Aorta (tissue), 5 donors: ENCODE measurements at places on chromosomes 3 and 15. TPM values are rescaled to one million over a fixed set of nuclear protein-coding genes. Genes with fewer than 3 reads are reported as not detected.

- peak; percentile 67 for DNase-seq
Measured at GRCh38 chr15:74835312-74835823, 7.6 kb downstream of the ULK3 start.

DNA sequence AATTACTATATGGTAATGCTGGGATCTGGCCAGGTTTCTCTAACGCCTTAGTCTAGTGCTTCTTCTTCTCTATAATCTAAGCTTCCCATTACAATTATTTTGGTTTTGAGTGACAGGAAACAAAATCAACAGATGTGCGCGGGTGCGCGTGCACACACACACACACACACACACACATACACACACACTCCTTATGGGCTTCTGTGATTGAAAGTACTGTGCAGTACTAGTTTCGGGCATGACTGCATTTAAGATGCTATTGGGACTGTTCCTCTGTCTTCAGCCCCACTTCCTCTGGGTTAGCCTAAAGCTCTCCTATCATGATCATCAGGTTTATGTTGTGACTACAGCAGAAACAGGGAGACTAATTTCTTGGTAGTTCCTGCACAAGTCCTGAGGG, 32.2 kb downstream of the EPHB1 start:
- DNase-seq: no peak

GRCh38 chr15:88580532-88580931, 34.1 kb upstream of the DET1 start:
- DNase-seq: no peak

DNA sequence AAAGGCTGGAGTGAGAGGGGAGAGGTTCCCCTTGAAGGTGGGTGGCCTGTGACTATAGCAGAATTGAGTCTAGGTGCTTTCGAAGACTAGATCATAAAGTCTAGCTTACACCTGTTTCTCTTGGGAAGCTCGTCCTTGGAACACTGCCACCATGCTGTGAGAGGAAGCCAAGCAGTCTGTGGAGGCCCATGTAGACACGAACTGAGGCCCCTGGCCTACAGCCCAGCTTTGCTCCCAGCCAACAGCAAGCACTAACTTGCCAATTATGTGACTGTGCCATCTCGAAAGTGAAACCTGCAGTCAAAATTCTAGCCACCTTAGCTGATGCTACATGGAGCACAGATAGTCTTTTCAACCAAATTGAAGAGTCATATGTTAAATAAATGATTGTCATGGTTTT, 190.5 kb upstream of the NECTIN3 start:
- peak; percentile 46 for DNase-seq

DNA sequence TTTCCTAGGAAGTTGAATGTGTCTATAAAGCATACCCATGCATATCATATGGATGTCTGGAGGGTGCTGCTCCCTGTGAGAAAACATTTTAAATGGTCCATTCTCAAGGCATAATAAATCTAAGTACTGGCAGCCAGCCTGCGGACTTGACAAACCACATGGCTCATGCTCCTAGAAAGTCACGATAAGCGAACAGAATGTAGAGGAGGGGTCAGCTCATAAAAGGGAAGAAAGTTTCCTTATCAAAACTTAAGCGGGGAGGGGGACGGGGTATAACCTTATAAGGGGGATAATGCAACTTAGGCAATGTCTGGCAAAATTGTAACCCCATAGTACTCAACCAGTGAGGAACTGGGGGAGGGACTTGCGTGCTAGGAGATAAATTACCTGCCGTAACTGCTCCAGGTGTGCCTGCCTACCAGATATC, 159.8 kb upstream of the LMCD1 start:
- no peak for DNase-seq

- no peak for DNase-seq
Measured at GRCh38 chr3:45409921-45410320, 21.5 kb downstream of the LARS2 start.

DNA sequence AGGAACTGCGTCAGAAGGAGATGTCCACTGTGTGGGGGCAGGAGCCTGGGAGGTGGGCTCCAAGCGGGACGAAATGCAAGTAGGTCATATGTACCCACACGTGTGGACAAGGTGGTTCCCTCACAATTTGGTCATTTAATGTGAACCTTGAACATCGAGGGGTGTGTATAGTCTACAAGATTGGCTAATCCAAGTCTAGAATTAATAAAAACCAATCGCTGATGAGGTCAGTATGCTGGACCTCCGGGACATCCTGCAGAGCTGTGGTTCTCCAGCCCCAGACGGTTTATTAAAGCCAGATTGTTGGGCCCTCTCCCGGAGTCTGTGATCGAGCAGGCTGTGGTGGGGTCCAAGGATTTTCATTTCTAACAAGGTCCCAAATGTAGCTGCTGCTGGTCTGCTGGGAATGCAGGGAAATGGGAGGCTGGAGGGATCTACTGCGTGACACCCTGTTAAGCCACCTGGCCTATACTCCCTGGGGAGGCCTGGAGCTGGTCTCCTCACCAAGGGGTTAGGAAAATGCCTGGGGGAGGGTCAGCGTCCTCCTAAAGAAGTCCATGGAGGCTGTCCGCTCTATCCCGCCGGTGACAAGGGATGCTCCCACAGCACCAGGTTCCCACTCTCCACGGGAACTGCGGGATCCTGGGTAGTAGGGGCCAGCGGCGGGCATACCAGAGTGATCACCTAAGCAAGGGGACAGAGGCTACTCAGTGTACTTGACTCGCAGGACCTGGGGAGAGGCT, 25.1 kb downstream of the PCSK6 start:
- DNase-seq: no peak

DNA sequence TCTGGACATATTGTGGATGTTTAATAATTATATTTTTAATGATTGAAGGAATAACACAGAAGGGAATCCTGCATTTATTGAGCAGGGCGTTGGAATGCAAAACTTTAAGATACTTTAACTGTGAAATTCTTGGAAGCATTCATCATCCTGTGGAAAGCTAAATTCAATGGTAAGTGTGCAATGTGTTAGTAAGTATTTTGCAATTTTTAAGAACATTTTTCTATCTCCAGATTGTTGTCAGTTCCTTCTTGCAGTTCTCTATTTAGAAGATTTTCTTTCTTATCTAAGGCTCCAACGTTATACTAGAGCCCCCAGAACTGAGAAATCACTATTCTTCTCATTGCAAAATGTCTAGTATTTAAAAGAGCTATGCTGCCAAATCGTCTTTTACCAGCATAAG, 132.2 kb upstream of the TSC22D2 start:
- no peak for DNase-seq

DNA sequence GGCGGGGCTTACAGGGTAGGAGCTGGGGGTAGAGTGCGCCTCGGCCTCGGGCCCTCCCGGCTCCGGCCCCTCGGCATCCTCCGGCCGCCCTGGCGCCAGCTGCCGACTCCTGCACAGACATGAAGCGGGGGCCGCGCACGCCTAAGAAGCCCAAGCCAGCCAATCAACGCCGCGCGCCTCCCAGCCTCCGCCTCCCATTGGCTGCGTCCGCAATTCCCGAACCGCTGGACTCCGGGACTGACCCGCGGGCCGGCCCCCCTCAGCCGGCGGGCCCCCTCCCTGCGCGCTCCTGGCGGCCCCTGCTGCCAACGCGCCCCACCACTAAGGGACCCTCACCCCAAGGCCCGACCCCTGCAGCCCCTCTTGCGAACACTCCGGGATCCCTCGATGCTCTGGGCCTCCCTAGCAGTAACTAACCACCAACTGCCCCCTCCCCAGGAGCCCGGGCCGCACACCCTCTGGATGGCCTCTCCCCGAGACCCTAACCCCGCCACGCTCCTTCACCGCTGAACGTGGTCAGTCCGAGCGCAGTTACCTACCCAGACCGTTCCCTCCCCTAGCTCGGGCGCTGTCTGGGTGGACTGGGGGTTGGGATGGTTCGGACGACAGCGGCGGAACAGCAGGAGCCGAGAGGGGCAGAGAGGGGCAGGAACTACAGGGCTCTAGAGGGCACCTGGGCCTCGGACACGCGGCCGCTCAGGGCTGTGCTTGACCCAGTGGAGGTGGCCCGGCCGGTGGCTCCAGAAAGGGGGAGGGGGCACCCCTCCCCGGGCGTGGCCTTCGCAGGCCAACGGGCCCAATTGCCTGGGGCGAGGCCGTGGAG, 5.0 kb downstream of the GATA2 start:
- DNase-seq: peak; percentile 81

DNA sequence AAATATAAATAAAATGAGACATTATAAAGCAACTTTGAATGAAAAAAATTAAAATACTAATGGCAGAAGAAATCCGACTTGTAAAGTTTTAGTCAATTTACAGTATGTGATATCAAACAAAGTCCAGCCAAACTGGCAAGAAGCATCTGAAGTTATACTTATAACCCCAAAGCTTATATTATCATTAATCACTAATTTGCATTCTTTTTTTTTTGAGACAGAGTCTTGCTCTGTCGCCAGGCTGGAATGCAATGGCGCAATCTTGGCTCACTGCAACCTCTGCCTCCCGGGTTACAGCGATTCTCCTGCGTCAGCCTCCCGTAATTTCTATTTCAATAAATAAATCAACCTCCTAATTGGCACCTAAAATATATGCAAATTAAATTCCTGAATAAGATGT, 80.1 kb downstream of the AQR start:
- DNase-seq: no peak

DNA sequence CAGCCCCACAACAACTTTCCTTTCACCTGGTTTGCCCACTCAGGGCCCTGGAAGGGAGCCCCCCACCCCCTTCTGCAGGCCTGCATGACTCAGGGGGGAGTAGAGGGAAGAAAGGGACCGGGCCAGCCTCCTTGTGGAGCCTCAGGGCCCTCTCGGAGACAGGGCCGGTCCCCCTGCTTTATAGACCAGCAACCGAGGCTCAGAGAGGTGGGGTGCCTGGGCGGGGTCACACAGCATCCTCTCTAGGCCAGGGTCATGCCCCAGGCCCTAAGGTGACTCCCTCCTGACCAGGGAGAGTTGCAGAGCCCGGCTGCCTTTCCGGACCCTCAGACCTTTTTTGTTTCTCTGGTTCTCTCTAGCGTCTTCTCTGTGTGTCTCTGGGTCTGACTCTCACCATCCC, 211.3 kb downstream of the TBC1D2B start:
- DNase-seq: peak; percentile 57

DNA sequence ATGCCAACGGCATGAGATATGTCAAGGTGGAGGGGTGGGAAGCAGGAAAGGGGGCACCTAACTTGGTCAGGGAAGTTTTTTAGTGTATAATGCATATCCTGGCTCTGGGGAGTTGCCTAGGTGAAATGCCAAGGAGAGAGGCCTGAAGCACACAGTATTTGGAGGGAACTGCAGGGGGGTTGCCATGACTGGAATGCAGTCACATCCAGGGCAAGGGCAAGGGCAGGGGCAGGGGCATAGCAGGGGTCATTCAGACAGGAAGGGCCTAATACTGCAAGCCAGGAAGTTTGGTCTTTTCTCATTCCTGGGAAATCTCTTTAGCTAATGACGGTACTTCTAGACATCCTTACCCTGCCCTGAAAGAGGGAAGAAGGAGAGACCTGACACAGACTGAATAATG, 60.5 kb downstream of the MYRIP start:
- no peak for DNase-seq

- no peak for DNase-seq
Measured at GRCh38 chr15:79315623-79316328, 4.9 kb downstream of the TMED3 start.

DPP8 gene
- polyA plus RNA-seq: 14.5 TPM

GPR160 gene
- 1.0 TPM for polyA plus RNA-seq

MYZAP gene
- 7.5 TPM for polyA plus RNA-seq

LMAN1L gene
- not detected for polyA plus RNA-seq
